ENCODE measurements at places on chromosomes 3 and 15.
A peak's percentile ranks its signal among the peaks of the same experiment; 100 is the strongest.

DNA sequence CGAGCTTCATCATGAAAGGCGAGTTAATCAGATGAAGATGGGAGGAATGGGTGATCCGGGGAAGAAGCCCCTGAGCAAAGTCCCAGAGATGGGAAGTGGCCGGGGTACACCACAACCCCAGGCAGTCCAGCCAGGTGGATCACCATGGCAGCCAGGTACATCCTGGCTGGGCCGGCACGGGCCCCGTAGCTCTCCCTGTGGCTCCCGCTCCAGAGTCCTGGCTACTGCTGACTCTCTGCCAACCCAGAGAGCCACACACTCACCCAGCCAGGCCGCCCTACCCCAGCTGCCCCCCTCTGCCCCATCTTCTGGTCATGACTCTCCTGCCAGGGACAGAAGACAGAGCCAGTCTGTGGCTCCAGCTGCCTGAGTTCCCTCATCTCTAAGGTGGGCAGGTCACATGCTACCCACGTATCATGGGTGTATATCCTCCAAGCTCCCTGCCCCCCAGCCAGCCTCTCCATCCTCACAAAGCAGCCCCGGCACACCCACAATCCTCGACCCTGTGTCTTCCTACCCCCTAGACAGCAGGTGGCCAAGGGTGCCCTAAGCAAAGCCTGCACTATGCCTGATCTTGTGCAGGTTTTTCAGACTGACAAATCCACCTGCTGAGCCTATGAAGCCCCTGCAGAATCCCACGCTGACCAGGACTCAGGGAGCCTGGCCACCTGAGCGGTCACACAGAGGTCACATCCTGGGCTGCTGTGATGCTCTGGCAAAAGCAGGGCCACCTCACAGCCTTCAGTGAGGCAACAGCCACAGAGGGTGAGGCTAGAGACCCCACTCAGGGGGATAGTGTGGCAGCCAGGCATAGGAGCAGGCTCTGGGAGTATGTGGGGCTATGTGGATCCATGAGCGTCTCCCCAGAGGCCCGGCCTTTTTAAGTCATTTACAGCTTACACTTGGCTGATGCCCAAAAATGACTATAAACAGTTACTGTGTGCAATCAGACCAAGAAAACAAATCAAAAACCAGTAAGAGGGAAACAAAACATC is 13.2 kb downstream of the XXYLT1 start:
- DNase-seq = no peak

DNA sequence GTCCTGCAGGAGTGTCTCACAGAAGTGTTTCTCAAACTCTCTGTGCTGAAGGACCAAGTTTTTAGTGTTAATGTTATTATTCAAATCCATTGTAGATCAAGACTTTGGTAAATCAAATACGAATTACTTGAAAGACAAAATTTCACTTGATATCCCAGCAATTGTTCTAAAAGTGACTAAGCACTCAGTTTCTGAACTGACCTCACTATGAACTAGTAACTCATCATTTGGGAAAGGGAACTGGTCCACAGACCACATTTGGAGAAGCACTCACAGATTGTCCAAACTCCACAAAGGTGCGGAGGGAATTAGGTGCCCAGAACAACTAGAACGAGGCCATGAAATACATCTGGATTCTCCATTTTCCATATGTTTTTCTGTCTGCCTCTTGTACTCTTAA is 25.6 kb downstream of the FAM43A start:
- no peak for DNase-seq

DNA sequence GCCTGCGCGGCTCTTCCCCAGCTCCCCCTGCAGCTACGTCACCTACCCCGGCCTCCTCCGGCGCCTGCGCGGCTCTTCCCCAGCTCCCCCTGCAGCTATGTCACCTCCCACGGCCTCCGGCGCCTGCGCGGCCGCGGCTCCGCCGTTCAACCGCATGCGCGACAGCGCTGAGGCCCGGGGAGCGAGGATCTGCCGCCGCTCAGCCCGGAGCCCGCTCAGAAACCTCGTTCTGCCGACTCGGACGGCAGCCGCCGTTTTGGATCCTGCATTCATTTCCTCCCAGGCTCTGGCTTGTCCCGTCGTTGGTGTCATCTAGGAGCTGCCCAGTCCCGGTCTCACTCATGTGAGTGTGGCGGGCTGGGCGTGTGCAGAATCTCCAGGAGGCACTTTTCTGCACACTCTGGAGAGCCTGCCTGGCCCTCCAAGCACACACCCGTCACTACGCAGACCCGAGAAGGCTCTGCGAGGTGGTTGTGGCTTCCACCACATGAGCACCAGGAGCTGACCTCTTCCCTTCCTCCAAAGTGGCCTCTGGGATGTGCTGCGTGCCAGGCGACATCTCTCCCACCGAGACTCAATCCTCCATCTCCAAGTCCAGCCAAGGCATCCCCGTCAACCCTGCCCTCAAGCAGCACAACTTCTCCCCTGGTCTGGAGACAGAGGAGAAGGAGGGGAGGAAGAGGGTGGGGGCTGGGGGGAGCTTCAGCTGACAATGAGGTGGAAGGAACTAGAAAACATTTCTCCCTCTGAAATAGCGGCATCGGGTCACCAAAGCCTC is 165.3 kb downstream of the CHSY1 start:
- DNase-seq = no peak

DNA sequence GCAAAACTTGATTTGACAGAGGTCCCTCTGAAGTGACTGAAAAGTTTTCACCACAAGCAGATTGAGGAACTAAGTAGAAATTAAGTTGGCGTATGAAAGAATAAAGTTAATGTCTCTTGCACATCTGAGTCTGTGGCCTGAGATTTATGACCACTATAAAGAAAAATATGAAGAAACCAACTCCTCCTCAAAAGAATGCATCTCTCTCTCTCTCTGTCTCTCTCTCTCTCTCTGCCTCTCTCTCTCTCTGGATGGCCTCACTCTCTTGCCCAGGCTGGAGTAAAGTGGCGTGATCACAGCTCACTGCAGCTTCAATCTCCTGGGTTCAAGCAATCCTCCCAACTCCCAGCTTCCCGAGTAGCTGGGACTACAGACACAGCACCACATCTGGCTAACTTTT is 55.2 kb downstream of the RPL22L1 start:
- peak; percentile 24 for DNase-seq

GRCh38 chr3:3708769-3709115 is 90.5 kb upstream of the LRRN1 start:
- no peak for DNase-seq

- DNase-seq = no peak
These were observed 39.7 kb downstream of the FGF12 start for GRCh38 chr3:192687488-192688152.

DNA sequence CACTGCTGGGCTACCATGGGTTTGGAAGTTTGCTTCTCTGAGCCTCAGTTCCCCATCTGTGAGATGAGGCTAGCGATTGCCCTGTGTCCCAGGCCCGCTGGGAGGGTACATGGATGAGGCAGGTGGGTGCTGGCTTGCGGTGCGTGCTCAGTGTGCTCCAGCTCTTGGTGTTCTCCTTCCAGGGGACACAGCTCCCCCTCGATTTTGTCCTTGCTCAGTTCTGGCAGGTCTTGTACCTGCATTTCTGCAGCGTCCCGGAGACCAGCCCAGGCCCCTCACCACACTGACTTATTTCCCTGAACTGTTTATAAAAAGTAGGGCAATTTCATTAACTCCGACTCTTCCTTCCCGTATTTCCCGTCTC is 95.4 kb downstream of the TBC1D2B start:
- no peak for DNase-seq

DNA sequence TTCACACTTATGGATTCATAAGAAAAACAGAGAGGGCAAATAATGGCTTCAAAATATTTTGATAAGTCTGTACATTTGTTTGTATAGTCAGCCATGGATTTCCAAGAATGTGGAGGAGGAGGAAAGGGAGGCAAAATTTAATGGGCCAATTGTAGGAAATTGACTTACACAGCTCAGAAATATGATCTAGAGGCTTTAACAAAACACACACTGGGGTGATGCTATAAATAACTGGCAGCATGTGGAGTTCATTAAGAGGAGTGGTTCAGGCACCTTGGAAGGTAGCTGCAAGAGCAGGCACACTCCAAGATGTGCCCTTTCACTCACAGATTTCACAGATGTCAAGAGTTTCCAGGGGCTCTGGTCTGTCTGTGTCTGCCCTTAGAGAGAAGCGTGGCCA is 193.4 kb upstream of the RASGRP1 start:
- DNase-seq = peak; percentile 90

- DNase-seq = peak; percentile 12
These were observed 410.6 kb upstream of the WNT5A start for GRCh38 chr3:55897573-55898224.

DNA sequence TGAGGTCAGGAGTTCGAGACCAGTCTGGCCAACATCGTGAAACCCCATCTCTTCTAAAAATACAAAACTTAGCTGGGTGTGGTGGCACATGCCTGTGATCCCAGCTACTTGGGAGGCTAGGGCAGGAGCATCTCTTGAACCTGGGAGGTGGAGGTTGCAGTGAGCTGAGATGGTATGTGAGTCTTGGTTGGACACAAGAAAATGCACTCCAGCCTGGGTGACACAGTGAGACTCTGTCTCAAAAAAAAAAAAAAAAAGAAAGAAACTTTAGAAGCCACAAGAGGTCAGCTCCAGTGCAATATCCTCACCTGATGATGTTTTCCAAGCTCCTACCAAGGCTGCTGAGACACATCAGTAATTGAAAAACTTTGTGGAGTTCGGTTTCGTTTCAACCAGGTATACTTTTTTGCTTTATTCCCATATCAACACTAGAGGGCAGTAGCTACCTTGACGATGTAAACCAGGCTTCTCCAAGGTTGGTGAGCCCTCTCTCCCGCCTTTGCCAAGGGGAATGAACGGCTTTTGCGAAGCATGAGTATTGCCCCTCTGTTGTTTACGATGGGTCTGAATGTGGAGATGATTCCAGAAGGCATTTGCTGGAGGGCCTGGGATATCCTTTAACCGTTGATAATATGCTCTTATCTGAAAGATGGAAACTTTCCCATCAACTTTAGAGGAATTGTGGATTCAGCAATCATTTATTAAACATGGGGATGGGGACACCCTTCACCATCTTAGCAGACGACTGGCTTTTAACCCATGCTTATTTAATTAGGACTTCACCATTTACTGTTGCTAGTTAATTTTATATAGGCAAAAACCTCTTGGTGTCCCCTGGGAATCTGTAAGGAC is 202.8 kb downstream of the SV2B start:
- DNase-seq = peak; percentile 68
